ENCODE measurements at places on chromosomes 11 and 22.

GRCh38 chr11:87036756-87037449, 831 bp upstream of the TMEM135 start:
- DNase-seq = no peak
- H3K27me3 ChIP-seq = no peaks in the 10 kb centered on the region
- no peaks in the 10 kb centered on the region for H3K4me1 ChIP-seq
- peak overlapping the region; percentile 89 for H3K27ac ChIP-seq

DNA sequence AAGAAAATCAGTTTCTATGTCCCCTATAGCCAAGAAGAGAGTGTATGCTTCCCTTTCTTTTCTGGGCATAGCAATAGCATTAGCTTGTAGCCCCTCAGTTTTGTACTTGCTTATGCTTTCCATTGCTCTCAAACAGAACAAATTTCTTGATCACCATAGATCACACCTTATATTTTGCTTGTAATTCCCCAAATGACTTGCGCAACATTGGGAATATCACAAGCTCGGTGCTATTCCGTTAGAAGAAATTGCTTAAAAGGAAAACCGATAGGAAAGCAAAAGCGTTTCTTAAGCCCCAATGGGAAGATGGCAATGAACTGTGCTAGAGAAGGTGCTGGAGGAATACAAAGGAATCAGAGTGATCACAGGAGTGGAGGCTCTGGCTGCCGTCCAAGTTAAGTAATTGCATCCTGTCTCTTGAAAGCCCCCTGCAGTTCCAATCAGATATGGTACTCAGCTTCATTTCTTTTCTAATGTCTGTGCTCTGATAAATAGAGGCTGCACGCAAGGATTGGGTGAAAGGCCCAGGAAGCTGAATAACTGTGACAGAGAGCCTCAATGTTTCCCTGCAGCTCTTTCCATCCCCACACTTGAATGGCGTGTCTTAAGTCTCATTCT, 182.1 kb upstream of the KIRREL3 start:
- H3K4me3 ChIP-seq = no peak overlapping the region
- DNase-seq = no peak
- no peaks in the 10 kb centered on the region for H3K27me3 ChIP-seq
- no peak overlapping the region for H3K27ac ChIP-seq

DNA sequence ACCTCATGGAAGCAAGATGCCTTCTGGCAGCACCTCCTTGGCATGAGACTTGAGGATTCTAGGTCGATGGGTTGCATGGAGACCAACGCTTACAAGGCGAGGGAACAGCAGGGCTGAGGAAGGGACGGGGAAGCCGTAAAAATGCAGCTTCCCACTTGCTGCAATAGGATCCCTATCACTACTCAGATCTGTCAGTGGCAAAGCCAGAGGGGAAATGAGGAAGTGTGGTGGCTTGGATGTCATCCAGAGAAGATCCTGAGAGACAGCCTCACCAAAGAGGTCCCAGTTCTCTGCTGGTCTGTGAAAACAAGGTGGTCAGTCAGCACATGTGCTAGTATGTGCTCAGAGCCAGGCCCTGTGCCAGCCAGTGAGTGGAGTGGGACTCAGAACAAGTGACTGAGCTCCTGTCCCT, 22.2 kb downstream of the CYB5R2 start:
- H3K4me3 ChIP-seq = no peak overlapping the region
- H3K4me1 ChIP-seq = no peaks in the 10 kb centered on the region
- H3K36me3 ChIP-seq = no peaks in the 10 kb centered on the region

DNA sequence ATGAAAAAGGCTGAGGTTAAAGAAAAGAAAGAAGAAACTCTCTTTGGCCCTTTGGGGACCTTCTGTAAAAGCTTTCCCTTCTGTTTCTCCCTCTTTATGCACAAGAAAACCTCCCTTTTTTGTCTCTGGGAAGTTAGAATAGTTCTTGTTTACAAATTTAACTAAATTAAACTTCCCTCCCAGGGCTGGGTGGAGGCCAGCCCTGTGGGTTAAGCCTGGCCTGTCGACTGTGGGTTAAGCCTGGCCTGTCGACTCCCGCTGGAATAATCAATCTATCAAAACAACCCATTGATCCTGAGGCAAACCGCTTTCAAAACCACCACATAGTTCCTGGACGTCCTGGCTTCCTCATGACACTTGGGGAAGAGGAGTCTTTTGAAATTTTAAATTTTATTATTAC, 1.2 kb upstream of the DRG1 start:
- H3K27ac ChIP-seq = no peak overlapping the region
- H3K4me3 ChIP-seq = no peak overlapping the region
- H3K36me3 ChIP-seq = no peaks in the 10 kb centered on the region
- no peak for DNase-seq
- no peaks in the 10 kb centered on the region for H3K4me1 ChIP-seq
- no peaks in the 10 kb centered on the region for H3K27me3 ChIP-seq

GRCh38 chr22:36464715-36465231, 16.7 kb downstream of the TXN2 start:
- no peak overlapping the region for H3K4me3 ChIP-seq
- peak overlapping the region; percentile 97 for H3K27ac ChIP-seq
- H3K27me3 ChIP-seq = no peaks in the 10 kb centered on the region
- no peaks in the 10 kb centered on the region for H3K36me3 ChIP-seq

DNA sequence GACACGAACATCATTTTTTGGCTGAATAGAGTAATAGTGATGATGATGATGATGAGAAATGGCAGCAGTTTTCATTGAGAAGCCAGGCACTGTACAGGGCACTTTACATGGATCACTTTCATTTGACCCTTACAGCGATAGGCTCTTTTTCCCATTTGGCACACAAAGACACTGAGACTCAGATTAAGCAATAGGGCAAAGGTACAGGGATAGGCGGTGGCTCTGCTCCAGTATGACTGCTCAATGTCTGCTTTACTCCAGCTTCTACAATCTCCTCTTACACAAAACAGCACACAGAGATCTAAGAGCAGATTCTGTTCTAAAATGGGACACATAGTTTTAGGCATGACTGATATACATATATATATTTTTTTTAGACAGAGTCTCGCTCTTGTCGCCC, 40.6 kb downstream of the MPPED2 start:
- H3K4me3 ChIP-seq = no peak overlapping the region
- no peak for DNase-seq
- no peaks in the 10 kb centered on the region for H3K27me3 ChIP-seq
- no peaks in the 10 kb centered on the region for H3K4me1 ChIP-seq
- no peaks in the 10 kb centered on the region for H3K36me3 ChIP-seq
- H3K27ac ChIP-seq = no peak overlapping the region

DNA sequence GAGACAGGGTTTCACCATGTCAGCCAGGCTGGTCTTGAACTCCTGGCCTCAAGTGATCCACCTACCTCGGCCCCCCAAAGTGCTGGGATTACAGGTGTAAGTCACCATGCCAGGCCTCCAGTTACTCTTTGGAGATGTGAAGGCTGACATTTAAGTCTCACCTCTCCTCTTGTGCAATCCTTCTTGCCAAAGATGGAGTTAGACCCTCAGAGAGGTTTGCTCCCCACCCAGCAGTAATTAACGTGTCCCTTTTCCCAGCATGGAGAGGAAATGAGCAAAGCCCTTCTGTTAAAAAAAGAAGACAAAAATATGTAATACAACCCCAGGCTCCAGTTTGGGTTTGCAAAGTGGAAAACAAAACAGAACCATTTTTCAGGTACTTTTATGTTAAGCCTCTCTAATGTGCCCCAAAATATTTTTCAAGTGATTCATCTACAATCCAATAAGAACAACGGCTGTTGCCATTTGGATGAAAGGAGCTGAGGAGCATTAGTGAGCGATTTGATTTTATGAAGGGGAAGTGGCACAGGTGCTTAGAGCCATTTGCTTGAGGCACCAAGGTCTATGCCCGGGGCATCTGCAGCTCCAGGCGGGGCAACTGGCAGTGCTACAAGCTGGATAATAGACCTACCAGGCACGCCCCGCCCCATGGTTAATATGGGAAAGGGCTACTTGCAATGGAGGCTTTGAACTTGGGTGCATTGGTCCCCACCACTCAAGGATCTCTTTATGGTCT, 57.2 kb downstream of the GRIK4 start:
- peaks cover 11% of the 10 kb centered on the region for H3K4me1 ChIP-seq
- no peak overlapping the region for H3K4me3 ChIP-seq
- H3K36me3 ChIP-seq = no peaks in the 10 kb centered on the region
- H3K27ac ChIP-seq = no peak overlapping the region
- no peaks in the 10 kb centered on the region for H3K27me3 ChIP-seq

DNA sequence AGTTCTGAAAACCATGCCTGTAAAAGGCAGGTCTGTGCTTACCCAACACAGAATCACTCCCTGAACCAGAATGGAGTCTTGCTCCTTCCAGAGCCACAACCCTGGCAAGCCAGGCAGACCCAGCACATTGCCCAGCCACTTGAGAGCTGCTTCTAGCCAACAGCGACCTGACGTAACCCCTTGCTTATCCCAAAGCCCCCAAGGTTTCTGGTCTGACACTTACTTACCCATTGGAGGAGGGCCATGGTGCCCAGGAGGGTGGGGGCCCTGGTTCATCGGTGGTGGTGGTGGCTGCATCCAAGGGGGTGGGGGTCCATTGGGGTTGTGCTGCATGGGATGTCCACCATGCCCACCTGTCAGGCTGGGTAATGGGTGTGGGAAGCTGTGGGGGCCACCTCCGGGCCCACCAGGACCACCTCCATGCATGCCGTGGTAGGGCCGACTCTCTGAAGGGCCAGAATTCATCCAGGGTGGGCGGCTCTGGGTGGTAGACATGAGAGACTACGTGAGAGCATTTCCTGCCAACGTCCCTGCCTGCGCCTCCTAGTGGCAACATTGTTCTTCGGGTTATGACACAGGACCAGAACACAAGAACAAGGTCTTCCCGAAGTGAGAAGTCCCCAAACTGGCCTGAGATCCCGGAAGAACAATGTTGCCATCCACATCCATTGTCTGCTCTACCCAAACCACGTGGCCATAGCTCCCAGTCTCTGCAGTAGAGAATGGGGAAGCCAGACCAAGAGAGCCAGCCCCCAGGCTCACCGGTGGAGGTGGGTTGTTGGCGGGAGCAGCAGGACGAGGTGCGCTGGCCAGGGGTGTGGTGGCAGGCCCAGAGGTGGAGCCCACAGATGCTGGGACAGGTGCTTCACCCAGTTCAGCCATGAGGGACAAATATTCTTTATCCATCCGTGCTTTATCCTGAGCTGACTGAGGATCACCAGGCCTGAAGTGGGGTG, 7.8 kb upstream of the PYGM start:
- no peak for DNase-seq
- H3K27ac ChIP-seq = peak overlapping the region; percentile 21
- H3K4me3 ChIP-seq = no peak overlapping the region
- H3K36me3 ChIP-seq = no peaks in the 10 kb centered on the region
- H3K27me3 ChIP-seq = no peaks in the 10 kb centered on the region

All from uterus (tissue), 4 donors.